ENCODE measurements at places on chromosomes 4 and X.

GRCh38 chr4:16386711-16387320 is 160.5 kb upstream of the TAPT1 start:
- no peak for DNase-seq

- no peak for DNase-seq
Observed at GRCh38 chr4:110484767-110485166, 8.8 kb downstream of the ENPEP start.

- no peak for DNase-seq
Observed at GRCh38 chr4:95387719-95388118, 161.1 kb downstream of the UNC5C start.

GRCh38 chrX:46588263-46588662 is 14.7 kb downstream of the CHST7 start:
- DNase-seq: no peak

DNA sequence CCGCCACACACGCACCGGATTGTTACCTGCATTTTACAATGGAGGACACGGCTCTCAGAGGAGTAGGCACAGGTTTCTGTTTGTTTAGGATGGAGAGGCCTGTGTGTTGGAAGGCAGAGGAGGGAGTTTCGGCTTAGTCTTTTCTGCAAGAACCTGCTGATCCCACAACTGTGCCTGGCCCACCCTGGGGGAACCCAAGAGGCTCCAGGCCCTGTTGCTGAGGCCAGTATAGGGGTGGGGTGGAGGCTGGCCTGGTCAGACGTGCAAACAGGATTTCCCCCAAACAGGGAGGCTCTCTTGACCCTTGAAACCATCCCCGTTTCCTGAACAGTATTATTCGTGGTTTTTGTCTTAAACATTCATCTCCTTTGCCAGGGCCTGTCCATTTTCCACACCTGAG is 772 bp upstream of the SLC49A3 start:
- no peak for DNase-seq

- no peak for DNase-seq
Observed at GRCh38 chr4:90159193-90159592, 32.0 kb downstream of the CCSER1 start.

- no peak for DNase-seq
Observed at GRCh38 chr4:39067451-39067850, 5.4 kb downstream of the KLHL5 start.

DNA sequence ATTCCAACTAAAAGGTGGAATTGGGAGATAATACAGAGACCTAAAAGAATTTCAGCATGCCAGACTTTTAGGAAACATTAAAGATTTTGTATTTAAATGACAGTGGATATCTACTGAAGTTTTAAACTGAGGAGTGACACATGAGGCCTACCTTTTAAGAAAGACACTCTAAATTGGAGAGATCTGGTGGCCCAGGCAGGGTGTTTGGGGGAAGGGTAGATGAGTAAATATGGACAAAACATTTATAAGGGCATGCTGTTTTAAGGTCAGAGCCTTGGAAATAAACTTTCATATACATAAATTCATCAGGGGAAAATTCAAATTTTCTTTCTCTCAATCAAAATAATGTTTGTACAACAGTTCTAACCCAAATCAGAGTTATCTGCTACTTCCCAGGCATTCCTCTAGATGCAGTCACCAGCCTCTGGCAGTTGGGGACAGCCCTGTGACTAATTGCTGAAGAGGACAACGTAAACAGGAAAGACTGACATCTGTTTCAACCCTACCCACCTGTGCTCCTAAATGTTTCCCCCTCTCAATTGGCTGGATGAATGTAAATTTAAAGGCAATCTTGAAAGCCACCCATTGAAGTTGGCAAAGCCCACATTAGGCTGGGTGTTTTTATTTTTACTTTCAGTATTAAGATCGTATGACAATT is 1646.9 kb upstream of the ADGRL3 start:
- DNase-seq: no peak

- no peak for DNase-seq
Observed at GRCh38 chr4:120682981-120683380, 239.5 kb downstream of the PRDM5 start.

DNA sequence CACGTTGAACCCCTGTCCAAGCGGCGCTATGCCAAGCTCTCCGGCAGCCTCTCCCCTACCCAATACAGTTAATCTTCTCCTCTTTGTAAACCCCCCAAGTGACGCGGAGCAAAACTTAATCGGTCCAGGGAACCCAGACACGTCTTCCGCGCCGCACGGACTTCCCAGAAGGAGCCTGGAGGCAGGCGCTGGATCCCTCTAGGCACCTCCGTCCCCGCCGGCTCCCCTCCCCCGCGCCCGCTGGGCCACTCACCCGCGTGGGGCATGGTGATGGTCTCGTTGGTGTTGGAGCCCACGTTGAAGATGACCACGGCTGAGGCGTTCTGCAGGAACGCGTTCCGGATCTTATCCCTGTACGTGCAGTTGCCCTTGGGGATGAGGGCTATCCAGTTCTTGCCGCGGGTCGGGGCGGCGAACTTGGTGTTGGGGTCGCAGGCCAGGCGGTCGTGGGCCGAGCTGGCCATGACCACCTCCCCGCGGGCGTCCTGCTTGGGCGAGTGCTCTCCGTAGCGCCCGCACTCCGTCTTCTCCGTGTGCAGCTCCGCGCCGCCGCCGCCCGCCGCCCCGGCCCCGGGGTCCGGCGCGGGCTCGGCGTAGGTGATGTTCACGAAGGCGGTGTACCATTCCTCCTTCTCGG is 1.1 kb downstream of the RNF150 start:
- no peak for DNase-seq

DNA sequence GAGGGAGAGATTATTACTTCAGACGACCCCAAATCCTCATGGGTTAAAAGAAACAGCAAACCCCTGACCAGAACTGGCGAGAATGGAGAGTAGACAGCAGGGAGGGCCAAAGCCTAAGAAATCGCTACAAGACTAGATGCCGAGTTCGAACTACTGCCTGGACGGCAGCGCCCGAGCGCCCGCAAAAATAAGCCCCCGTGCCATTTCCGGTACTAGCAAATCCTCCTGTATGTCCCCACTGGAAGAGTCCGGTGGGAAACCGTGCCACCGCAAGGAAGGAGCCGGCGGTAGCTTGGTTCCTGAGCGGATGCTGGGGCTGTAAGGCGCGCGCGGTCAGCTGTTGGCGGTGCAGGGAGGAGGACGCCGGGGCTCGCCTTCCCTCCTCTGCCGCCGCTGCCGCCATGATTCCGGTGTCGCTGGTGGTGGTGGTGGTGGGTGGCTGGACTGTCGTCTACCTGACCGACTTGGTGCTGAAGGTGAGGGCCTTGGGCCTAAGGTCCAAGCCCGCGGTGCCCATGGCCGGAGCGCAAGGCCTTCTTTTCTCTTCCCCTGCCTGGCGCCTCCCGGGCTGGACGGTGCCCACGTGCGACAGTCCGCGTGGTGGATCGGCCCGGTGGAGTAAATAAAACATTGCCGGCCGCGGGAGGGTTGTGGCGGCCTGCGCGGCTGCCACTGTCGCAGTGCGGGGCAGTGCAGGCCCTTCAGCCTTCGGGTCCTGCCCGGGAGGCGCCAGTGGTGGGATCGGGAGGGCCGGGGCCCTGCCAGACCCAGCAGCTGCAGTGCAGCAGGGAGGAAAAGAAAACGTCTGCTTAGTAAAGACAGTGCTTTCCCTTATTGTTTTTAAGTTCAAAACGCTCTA is at the start of gene MBTPS2:
TSS of gene MBTPS2 (plus strand) at position 284 of the 859 bp plus-strand sequence. CDS start at position 402, 118 bp downstream.
- DNase-seq: peak; percentile 13

- DNase-seq: no peak
Observed at GRCh38 chr4:128917781-128918180, 108.3 kb downstream of the JADE1 start.

DNA sequence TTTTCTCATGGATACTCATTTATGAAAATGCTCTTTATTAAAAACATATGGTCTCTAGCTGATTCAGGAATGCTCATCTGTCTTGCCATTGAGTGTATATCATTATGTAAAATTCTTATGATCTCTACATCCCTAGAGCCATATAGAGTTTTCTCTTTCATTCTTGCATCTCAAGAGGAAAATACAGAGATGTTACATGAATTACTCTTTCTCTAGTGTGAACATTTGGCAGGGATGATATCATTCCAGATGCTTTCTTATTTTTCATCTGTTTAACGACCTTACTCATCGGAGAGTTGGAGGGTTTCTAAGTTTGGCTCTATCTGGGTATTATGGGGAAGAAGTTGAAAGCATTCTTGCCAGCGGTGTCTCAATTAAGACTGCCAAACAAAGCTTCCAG is 202.9 kb upstream of the SLC7A11 start:
- DNase-seq: no peak

DNA sequence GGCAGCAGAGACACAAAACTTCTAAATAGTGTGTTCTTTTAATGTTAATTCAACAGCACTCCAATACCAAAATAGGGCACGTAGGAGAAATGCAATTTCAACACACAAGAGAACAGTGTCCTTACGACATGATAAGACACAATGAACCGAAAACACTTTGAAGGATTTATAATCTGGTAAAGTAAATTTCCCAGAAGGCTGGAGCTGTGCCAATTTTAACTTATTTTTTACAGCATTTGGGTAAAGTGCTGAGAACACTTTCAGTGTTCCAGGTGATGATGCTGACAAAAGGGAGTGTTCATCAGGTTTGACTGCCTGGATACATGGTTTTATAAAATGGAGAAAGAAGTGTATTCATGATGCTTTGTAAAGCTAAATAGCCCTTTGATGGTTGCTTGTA is 76.5 kb downstream of the MAPK10 start:
- no peak for DNase-seq

GRCh38 chr4:144658903-144659302 is 12.9 kb downstream of the HHIP start:
- DNase-seq: no peak

DNA sequence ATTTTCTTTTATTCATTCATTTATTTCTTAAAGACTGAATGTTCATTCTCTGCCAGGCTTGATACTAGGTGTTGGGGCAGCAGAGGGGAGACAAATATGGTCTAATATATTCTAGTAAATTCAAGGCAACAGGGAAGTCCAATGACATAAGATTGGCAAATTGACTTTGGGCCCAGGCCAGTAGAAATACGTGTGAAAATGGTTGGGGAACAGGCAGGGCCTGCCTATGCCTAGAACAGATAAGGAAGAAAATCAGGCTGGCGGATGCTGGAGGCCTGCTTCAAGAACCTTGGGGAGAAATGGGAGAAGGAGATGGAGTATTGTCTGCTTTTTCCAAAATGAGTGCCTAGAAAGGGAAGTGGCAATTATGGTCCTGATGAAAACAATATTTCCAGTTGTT is 108.6 kb downstream of the RTL5 start:
- no peak for DNase-seq

GRCh38 chr4:6777636-6778281 is 4.8 kb upstream of the KIAA0232 start:
- DNase-seq: no peak

GRCh38 chr4:24795666-24796381 is 451 bp downstream of the SOD3 start:
- no peak for DNase-seq

DNA sequence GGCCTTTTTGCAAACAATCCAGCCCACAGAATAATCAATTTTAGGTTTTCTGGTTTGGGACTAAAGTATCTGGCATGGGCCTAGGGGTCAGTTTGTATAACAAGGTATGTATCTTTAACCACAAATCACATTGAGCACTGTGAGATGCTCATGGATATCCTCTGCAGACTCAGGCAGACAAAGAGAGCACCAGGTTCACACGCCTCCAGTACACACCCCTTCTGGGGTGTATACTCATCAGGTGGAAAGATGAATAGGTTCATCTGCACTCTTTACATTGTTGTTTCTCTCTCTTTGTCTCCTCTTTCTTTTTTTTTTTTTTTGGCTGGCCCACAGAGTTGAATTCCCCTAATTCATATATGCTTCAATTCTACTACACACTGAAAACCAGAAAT is 21.1 kb downstream of the TEC start:
- DNase-seq: no peak

DNA sequence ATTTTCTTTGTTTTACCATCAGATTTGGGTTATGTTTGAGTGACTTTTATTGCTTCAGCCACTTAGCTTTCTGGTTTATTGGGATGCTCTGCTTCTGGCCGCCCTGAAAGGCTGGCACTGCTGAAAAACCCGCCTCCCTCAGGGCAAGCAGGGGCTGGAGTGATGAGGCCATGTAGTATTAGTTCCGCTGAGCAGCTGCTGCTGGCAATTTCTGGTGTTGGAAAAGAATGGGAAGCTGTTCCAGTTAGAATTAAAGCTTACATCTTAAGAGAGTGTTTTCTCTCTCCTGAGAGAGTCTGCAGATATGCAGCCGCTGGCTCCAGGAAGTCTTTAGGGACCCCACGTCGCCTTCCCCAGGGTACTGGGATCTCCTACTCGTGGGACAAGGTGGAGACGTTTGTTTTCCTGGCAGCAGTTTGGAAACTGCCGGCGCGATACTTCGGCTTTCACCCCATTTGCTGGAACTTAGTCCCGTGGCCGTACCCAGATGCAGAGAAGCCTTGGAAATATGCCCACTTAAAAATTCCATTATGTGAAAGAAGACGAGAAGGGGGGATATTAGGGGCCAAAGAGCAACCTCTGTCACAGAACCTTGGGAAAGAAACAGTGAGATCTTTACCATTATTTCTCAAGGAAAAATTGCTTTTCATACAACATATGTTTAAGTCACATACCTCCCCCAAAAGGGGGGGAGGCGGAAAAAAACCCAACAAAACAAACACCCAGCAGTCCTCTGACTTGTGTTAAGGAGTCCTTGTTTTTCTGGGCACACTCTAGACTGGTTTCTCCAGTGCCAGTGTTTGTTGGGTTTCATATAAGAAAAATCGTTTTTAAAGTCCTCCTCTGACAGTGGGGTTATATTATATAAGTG is 72.6 kb downstream of the TMEM131L start:
- no peak for DNase-seq

- DNase-seq: no peak
Observed at GRCh38 chr4:128573781-128574508, 235.6 kb upstream of the JADE1 start.

DNA sequence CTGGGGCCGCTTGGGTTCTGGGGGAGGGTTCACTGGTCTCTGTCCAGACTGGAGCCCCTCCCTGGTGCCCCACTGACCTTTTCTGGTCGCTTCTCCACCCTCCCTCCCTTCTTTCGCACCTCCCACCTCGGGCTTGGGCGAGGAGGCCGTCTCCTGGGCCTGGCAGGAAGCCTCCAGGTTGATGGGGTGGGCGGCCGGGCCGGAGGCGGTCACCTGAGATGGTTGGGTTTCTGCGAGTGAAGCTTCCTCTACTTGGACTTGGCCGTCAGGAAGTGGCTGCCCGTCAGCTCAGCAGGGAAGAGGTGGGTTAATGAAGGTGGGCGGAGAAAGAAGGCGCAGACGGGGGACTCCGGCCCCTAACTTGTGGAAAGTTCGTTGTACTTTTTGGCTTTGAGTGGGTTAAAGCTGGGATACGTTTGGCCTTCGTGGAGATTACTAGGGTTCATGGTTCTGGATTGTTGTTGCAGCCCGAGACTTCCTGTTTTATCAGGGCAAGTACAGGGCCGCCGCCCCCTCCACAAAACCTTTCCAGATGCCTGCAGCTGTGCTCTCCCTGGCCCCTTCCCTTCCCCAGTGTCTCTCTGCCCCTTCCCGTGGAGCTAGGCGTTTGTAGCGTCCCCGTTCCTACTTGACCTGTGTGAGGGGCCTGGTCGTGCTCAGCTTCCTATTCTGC is 1.2 kb downstream of the AKAP17A start:
- DNase-seq: peak; percentile 74

Measured in GM12892 (cell line).